ENCODE measurements at places on chromosomes 16 and 17.
A peak's percentile ranks its signal among the peaks of the same experiment; 100 is the strongest.

DNA sequence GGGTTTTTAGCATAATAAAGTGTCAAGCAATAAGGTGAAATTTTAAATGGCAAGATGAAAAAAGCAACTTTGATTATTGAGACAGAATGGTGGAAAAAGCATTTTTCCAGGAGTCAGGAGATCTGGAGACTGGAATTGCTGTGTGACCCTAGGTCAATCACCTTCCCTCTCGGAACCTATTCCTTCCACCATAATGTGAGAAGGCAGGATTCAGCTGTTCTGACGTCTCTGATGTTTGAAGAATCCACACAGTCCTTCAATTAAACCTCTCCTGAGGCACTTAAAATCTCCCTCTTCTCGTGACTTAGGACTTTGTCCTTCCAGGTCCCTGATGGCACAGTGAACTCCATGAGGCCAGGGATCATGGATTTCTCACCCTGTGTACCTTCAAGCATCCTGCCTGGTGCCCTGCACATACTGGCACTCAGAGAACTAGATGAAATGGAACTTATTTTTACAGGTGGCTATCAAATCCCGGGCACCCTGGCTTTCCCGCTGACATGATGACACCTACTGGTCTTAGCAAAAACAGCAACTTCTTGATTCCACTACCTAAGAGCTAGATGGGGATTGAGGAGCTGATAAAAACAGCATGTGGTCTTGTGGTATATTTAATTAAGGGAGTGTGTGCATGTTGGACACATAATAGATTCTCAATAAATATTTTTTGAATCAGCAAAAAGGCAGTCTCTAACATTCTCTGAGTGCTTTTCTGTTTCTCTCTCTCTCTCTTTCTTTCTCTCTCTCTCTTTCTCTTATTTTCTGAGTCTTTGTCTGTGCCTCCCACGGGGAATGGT, 2.3 kb upstream of the CCDC182 start:
- peak; percentile 2 for DNase-seq

- DNase-seq: no peak
Measured at GRCh38 chr16:25037221-25037620, 22.1 kb upstream of the ARHGAP17 start.

GRCh38 chr17:17408236-17408794, 68.5 kb upstream of the MED9 start:
- DNase-seq: no peak

DNA sequence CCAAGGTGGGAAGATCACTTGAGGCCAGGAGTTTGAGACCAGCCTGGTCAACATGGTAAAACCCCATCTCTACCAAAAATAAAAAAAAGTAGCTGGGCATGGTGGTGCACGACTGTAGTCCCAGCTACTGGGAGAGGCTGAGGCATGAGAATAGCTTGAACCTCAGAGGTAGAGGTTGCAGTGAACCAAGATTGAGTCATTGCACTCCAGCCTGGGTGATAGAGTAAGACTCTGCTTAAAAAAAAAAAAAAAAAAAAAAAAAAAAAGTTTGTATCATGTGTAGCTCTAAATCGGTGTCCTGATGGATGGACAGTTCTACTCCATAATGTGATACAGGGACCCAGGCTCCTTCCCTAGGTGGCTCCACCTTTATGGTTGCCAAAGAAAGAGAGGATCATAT, 497.1 kb upstream of the RBFOX1 start:
- no peak for DNase-seq

GRCh38 chr16:77898671-77899211, 110.4 kb downstream of the VAT1L start:
- no peak for DNase-seq

- no peak for DNase-seq
Measured at GRCh38 chr16:54980821-54981220, 50.2 kb downstream of the IRX5 start.

- no peak for DNase-seq
Measured at GRCh38 chr17:55735731-55736405, 13.2 kb upstream of the TMEM100 start.

- DNase-seq: peak; percentile 56
Measured at GRCh38 chr17:44086364-44087311, 16.1 kb downstream of the G6PC3 start.

- peak; percentile 78 for DNase-seq
Measured at GRCh38 chr16:79601931-79602627, 1.5 kb upstream of the MAF start.

GRCh38 chr17:75238684-75239191, 22.7 kb downstream of the GGA3 start:
- DNase-seq: peak; percentile 43

- DNase-seq: no peak
Measured at GRCh38 chr17:75468291-75468754, 11.9 kb downstream of the TMEM94 start.

GRCh38 chr17:38333635-38334295, 10.0 kb downstream of the GPR179 start:
- DNase-seq: peak; percentile 6

GRCh38 chr17:48630009-48630924, 4.1 kb upstream of the HOXB9 start:
- DNase-seq: no peak

- no peak for DNase-seq
Measured at GRCh38 chr17:82201498-82201910, 11.1 kb downstream of the CCDC57 start.

DNA sequence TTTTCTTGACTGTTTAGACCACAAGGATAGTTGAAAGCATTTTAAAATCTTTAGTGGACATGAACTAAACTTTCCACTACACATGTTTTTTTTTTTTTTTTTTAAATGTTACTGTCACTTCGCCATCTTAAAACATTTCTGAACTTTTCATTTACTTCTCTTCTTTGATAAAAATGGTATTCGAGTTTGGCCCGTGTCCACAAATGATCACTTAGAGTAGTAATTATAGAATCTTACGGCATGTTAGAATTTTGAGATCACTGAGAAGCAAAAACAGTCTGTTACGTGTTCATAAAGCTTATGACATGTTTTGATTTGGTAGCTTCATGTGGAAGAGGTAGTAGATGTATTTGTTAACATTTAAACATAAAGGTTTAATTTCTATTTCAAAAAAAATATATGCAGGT, 1.1 kb downstream of the NSRP1 start:
- DNase-seq: no peak

DNA sequence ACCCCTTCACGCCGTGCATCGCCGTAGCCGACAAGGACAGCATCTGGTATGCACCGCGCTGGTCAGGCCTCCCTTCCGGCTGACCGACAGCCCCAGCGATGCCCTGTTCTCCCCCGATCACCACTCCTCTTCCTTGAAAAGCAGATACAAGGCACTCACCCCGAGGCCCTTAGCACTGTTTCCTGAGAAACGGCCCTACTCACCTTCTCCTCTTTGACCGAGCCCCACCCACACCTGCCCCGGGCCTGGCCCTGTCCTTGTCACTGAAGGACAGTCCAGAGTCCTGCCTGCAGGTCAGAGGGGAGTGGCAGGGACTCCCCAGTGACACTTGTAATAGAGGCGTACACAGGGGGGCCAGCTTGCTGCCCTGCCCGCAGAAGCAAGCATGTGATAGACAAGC, 45.9 kb upstream of the CHMP6 start:
- no peak for DNase-seq

DNA sequence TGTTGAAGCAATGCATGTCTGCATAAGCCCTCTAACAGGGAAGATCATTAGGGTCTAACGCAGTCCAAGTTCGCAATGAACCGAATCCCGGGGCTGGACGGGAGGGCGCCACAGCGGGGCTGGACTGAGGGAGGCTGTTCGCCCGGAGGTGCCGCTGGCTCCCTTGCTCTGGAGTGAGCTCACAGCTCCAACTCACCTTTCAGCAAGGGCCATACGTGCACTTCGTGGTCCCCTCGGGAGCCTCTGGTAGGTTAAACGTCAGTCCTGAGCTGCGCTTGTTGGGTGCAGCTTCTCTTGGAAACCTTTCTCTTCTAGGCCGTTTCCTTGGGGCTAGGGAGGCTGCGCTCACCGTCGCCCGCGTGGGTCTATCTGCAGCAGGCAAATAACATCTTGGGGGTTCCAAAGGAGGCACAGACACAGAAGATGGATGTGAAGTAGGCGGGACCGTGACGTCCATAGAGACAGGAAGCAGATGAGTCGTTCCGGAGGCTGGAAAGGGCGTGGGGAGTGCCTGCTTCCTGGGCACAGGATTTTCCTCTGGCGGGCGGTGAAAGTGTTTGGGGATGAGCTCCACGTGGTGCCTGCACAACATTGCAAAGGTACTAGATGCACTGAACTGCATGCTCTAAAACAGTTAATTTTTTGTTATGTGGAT, 21.9 kb downstream of the ATP2C2 start:
- DNase-seq: no peak

DNA sequence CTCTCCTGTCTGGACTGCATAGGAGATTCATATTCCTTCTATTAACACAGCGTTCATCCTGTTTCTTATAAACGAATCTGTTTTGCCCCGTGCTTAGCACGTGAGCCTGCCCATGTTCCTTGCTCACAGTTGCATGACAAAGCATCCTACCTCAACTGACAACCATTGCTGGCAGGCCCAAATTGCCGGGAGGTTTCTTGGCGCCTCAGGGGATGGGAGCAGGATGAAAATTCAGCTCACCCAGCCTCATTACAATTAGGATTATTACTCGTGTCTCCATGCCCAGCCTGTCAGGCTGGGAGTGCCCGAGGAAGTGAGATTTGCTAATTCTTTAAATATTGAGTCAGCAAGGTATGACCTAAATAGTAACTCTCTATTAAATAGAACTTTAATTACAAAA, 36.7 kb upstream of the HELZ start:
- DNase-seq: no peak

GRCh38 chr17:37315601-37316000, 60.2 kb upstream of the C17orf78 start:
- no peak for DNase-seq

- DNase-seq: no peak
Measured at GRCh38 chr16:90011508-90011819, 7.8 kb downstream of the DBNDD1 start.

GRCh38 chr17:64400642-64401041, 10.0 kb upstream of the PECAM1 start:
- DNase-seq: no peak

DNA sequence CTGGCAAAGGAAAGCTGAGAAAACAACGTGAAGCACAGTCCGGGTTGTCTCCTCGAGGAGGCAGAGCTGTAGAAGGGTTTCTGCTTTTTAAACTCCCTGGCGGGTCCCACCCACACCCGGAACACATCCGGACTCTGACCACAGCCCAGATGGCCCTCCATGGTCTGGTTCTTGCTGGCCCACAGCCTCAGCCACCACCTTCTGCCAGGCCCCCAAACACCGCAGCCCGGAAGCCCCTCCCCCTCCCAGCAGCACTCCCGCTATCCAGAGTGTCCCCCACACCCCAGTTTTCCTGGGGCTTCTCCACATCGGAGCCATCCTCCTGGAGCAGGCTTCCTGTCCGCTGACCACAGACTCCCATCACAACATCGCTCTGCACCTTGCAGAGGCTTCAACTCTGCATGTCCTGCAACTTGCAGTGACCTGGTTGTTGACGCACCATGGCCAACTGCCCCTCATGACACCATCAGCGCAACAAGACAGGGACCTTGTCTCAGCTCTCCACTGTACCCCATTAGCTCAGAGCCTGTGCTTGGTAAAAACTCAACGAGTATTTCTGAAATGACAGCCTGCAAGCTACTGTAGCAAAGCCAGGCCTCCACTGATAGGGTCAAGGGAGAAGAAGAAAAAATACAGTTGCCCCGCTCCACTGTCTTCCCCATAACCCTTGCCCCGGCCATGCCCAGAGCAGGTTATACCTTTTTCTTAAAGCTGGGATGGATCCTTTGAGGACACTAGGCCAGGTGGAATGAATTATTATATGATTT, 129.8 kb downstream of the C16orf78 start:
- no peak for DNase-seq

- no peak for DNase-seq
Measured at GRCh38 chr17:2634361-2634960, 41.0 kb downstream of the PAFAH1B1 start.

DNA sequence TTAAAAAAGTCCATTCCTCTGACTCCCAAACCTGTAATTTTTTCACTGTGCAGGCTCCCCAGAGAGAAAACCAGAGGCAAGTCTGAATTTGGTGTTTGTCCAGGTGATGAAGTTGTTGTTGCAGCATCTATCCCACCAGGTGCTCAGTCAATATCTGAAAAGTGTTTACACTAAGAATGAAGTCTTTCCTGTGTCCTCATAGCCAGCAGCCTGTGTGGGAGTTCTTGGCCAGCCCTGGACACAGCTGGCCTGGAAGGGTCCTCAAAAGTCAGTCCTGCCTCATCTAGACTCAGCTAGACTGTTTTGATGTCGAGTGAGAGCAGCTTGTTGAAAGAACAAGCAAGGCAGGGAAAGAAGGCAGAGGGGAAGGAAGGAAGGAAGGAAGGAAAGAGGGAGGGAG, 3.3 kb upstream of the PMP22 start:
- DNase-seq: no peak

DNA sequence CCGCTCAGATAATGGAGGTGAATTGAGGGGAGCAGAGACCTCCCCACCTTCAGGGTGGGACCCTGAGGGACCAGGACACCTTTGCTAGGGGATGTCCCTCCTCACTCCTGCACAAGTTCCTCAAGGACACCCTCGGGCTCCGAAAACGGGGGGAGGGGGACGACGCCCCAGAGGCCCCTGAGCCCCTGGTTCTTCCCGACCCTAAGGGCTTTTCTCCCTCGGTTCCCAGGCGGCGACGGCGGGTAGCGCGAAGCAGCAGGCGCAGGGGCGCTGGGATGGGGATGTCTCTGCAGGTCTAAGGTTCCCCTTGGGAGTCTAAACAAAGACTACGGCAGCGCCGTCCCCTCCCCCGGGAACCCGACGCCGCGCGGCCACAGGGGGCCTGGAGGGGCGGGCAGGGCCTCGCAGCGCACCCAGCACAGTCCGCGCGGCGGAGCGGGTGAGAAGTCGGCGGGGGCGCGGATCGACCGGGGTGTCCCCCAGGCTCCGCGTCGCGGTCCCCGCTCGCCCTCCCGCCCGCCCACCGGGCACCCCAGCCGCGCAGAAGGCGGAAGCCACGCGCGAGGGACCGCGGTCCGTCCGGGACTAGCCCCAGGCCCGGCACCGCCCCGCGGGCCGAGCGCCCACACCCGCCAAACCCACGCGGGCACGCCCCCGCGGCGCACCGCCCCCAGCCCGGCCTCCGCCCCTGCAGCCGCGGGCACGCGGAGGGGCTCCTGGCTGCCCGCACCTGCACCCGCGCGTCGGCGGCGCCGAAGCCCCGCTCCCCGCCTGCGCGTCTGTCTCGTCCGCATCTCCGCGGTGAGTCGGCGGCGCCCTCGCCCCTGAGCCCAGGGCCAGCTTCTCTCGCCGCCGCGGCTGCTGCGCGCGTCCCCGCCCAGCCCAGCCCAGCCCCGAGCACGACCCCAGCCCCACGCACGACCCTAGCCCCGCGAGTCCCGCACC, 36.7 kb upstream of the NDRG4 start:
- DNase-seq: no peak
